ENCODE measurements at places on chromosomes 11 and 22.

DNA sequence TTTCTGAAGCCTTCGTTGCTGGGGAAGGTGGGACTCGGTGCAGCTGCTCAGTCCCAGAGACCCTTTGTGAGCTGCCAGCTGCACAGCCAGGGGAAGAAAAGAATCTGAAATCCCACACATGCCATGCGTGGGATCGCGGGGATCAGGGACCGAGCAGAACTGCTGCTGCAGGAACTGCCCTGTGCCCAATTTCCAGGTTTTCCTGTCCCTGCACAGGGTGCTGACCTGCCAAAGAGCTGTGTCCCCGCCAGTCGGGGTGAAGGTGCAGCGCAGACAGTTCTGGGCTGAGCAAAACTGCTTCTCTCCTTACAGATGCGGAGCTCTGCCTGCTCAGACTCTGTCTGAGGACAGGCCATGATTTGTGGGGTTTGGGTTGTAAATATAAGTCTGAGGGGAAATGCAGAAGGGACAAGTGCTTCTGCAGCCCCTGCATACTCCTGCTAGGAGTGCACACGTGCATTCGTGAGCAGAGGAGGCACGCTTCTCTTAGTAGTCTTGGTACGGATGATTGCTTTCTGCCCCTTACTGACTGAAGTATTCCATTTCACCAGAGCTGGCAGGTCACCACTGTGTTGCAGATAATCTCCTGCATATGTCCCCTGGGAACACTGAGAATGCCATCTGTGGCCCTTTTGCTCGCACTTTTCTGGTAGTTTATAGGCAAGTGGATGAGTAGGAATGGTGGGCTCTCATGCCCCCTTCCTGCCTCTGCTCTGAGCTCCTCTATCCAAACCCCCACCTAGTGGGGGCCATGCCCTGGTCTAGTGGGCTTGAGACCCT lies 141.4 kb downstream of the PARVA start:
- DNase-seq: no peak

DNA sequence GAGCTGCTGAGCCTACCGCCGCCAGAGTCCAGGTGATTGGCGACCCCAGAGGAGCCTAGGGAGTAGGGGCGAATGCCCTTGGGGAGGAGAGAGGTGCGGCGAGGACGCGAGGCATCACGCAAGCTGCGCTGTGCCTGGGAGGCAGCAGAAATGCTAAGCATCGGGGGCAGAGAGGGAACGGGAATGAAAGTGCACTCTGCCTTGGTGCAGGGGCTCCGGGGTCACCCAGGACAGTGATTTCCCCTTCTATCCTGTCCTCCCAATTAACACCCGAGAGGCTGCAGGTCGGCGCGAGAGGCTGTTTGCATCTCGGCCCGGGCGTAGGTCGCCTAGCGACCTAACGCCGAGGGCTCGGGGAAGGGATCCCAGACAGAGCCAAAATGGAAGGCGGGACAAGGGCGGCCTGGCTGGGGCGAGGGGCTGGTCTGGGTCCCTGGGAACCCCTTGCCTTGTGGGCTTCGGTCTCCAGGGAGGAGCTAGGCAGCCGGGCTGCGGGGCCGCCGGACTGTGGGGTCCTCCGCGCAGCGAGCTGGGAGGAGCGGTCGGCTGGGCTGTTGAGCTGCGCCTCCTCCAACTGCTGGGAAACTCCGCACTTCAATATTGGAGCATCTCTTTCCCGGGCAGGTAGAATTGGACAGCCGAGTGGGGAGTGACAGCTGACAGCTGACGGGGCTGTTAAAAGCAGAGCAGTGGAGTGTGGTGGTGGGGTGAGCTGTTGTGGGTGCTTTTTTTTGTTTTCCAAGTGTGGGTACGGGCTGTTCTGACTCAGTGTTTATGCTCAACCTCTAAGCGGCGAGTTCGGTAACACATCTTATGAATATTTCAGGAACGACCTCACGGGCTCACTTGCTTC lies 657 bp downstream of the ELMOD1 start:
- DNase-seq: no peak

DNA sequence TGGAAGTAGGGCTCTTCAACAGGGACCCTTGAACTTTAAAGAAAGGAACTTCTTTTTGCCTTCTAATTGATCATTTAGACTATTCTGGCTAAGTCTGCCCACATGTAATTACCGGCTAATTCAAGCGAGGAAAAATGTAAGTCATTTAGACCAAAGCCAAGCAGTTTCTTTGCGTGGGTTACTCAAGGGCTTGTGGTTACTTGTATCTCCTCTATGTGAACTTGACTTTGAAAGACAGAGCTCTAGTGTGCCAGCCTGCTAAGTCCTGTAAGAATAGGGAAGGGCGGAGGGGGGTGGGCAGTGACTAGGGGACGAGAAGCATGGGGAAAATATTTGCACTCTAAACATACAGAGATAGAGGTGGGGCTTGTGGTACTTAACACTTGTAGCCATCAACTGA lies 145.2 kb upstream of the TEAD1 start:
- no peak for DNase-seq

- DNase-seq: no peak
Observed at GRCh38 chr11:109138196-109138595, 283.8 kb upstream of the C11orf87 start.

DNA sequence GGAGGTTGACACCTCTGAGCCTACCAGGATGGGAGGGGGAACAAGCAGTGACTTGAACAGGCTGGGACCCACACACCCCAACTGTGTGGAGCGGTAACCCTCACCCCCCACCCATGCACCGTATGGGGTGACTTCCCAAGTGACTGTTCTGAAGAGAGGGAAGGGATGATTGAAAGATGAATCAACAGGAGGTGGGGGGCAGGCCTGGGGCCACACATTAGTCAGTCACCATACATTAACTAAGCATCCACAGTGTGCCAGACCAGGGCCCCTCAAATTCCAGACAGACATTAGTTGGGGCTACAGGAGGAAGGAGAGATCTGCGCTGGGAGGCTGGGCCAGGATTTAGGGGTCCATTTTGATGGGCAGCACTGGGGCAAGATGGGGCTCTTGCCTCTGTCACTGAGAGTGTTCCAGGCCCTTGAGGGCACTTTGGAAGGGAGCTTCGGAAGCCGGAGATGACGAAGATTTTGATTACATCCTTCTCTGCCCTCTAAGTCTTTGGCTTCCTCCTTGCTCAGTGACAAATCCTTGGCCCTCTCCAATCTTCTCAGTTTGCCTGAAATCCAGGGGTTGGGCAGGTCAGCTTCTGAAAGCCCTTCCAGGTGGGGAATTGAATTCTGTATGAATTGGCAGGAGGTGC lies 966 bp downstream of the SMTN start:
- no peak for DNase-seq

GRCh38 chr11:120854988-120855387 lies 168.9 kb upstream of the TBCEL start:
- DNase-seq: no peak

- no peak for DNase-seq
Observed at GRCh38 chr11:119941636-119942411, 196.1 kb downstream of the TRIM29 start.

DNA sequence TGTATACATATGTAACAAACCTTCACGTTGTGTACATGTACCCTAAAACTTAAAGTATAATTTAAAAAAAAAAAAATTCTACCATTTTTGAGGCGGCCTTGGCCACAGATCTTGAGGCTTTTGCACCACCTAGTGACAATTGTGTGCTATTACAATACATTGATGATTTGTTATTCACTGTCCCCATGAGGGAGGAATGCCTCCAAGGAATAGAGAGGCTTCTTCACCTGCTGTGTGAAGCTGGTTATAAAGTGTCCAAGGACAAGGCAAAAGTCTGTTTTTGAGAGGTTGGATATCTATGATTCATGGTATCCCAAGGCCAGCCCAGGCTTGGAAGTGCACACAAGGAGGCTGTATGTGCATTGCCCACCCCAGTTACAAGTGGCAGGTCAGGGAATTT lies 30.7 kb downstream of the SLC22A25 start:
- DNase-seq: no peak

DNA sequence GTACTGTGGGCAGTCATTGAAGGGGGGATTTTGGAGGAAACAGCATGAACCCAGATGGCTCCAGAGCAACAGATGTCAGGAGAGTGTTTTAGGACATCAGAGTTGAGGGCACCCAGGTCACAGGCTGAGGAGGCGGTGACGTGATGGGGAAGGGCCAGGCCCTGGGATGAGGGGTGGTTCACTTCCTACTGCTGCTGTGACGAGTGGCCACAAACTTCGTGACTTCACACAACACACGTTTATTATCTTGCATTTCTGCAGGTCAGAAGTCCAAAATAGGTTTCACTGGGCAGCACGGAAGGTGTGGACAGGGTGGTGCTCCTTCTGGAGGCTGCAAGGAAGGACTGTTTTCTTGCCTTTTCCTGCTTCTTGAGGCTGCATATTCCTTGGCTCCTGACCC lies 77.7 kb upstream of the RAB1B start:
- no peak for DNase-seq

DNA sequence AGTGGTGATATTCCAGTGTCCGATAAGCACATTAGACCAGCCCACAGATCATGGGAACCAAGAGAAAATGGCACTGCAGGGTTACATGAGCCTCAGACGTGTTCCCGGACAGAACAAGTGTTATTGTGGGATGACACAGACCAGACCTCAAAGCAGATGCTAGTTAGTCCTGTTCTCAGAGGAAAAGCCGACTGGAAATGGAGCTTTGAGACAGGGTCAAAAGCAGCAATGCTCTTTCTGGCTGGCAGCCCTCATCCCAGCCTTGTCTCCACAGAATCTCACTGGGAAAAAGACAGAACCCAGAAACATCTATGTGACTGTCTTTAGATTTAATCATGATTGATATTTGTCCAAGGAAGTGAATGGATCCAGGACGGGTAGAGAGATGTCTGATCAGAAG lies 506.8 kb downstream of the INSC start:
- DNase-seq: no peak

DNA sequence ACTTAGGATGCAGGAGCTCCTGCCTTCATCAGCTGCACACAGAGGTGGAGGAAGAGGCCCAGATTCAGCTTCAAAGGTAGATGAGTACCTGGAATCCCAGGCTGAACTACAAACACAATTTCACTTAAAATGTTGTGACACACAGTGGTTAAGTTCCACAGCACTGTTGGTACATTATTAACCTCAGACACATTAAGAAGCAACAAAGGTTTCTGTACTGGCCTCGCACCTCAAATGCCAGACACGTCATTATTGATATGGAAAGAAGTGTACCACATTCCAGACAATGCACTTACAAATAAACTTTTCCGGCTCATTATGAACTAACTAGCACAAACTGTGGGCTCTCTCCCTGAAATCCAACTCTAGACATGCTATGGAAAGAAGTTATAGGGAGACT lies 34.6 kb downstream of the PRDM10 start:
- no peak for DNase-seq

DNA sequence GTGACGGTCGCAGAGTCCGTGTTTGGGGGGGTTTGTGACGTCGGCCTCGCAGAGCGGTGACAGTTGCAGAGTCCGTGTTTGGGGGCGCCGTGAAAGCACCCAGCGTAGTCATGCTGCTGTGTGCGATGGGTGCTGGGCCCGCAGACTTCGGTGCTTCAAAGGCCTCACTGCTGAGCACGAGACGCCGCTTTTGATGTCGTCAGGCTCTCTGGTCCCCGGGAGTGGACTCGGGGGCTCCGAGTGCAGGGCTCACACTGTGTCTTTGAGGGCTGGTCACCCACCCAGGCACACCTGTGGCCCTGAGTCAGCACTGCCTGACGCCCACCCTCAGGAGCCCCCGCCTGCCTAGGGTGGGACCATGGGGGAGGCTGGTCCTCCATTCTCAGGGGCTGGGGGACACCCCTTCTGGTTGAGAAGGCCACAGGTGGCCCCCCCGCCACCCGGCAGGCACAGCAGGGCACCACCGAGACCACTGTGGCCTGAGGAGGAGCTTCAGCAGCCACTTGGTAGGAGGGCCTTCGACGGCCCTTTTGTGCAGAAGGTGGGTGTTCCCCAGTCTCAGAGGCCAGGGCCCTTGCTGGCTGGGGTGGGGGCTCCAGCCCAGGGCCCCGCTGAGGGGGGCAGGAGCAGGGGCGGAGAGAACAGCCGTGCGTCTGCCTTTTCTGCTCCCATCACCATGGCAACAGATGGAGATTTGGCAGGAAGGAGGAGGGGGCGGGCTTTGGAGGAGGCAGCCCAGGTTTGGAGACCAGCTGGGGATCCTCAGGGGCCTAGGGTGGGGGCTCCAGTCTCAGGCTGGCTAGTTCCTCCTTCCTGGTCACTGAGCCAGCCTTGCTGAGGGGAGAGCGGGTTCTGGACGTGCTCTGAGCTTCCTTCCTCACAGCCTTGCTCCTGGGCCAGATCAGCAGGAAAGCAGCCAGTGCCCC lies 20.9 kb downstream of the BRSK2 start:
- DNase-seq: no peak

DNA sequence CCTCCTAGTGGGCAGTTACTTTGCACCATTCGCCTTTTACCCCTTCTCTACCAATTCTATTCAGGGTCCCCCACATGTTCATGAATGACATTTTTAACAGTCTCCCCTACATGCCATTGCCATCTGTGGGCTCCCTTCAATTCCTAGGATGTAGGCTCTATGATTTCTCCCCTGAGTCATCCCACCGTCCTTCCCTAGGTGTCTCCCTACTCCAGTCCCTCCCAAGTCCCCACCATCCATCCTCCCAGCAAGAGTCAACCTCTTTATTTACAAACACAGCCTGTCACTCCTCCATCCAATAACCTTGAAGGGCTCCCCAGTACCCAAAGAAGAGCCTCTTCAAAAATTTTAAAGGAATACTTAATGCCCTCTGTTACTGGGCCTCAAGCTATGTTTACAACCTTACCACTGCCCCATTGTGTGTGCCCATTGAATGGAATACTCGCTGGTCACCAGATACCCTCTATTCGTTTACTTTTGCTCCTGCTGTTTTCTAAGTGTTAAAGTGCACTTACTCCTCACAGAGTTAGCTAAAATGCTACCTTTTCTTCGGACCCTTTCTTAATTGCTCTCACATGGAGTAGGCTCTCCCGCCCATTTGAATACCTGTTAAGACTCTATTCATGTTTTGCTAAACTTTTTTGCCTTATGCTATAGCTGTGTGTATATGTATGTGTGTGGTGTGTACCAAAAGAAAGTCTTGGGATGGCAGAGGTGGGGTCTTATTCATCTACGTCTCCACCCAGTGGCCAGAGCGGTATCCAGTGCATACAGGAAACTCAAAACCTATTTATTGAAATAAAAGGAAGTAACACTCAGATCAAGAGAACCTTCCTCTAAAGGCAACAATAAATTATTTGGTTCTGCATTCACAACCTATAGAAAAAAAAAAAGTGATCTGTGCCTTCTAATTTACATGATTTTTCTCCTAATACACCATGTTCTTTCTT lies 235.8 kb upstream of the CCDC90B start:
- no peak for DNase-seq

DNA sequence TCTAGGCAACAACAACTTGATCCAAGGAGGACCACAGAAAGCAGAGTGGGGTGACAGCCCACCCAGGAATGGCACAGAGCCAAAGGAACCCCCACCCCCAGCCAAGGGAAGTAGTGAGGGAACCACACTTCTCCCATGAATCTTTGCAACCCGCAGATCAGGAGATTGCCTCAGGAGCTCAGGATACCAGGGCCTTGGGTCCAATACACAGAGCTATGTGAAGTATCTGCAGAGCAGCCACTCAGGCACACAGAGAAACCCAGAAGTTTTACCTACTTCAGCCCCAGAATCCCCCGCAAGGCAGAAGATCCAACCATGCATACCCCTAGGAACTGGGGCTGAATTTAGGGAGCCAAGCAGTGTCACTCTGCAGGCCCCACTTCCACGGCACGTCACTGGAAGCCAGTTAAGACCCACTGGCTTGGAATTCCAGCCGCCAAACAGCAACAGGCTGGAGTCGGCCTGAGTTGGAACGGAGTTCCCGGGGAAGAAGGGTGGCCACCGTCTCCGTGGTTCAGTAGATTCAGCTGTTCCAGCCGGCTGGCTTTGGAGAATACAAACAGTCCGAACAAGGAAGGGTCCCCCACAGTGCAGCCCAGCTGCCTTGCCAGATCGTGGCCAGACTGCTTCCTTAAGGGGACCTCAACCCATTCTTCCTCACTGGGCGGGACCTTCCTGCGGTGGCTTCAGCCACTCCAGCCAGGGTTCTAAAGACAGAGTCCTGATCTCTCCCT lies 174.1 kb downstream of the TTC28 start:
- DNase-seq: no peak

Data from GOT3 (cell line).